ENCODE measurements at places on chromosomes 1 and 21. TPM values are rescaled to one million over a fixed set of nuclear protein-coding genes. Genes with fewer than 3 reads are reported as not detected.

The STIL gene
- total RNA-seq, result 0.69 TPM

GRCh38 chr1:175472464-175472863 is 270.9 kb downstream of the TNR start:
- no peaks in the 10 kb centered on the region for H3K27me3 ChIP-seq
- H3K4me3 ChIP-seq, result no peak overlapping the region
- no peak for DNase-seq
- no peaks in the 10 kb centered on the region for H3K36me3 ChIP-seq
- no peak overlapping the region for H3K27ac ChIP-seq

The TP73 gene
- 0.83 TPM for total RNA-seq

DNA sequence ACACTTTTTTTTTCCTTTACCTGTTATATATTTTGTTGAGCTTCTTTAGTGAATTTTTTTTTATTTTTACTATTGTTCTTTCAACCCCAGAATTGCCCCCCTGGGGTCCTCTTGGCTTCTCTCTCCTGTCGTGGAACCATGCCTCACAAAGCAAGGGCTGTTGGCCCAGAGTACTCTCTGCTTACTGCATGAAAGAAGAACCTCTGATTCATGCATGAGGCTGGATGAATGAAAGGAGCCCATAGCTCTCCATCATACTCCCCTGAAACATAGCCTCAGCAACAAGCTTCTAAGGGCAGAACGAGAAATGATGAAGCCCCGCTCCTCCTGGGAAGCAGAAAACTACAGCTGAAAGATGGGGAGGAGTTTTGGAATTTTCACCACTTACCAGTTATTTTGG is 1441.0 kb downstream of the BRINP3 start:
- no peaks in the 10 kb centered on the region for H3K36me3 ChIP-seq
- no peaks in the 10 kb centered on the region for H3K4me1 ChIP-seq
- no peak overlapping the region for H3K27ac ChIP-seq
- DNase-seq, result no peak
- no peak overlapping the region for H3K4me3 ChIP-seq

GRCh38 chr1:109919303-109919702 is 8.7 kb downstream of the CSF1 start:
- H3K27me3 ChIP-seq, result no peaks in the 10 kb centered on the region
- H3K4me3 ChIP-seq, result no peak overlapping the region
- peaks cover 3% of the 10 kb centered on the region for H3K4me1 ChIP-seq
- no peak overlapping the region for H3K27ac ChIP-seq
- DNase-seq, result no peak

The STK40 gene
- total RNA-seq, result 86.8 TPM

- peak; percentile 74 for DNase-seq
- no peaks in the 10 kb centered on the region for H3K27me3 ChIP-seq
- peak overlapping the region; percentile 58 for H3K27ac ChIP-seq
- no peak overlapping the region for H3K4me3 ChIP-seq
- peaks cover 22% of the 10 kb centered on the region for H3K4me1 ChIP-seq
These were observed 63.2 kb downstream of the PLEKHA6 start for GRCh38 chr1:204296431-204296988.

DNA sequence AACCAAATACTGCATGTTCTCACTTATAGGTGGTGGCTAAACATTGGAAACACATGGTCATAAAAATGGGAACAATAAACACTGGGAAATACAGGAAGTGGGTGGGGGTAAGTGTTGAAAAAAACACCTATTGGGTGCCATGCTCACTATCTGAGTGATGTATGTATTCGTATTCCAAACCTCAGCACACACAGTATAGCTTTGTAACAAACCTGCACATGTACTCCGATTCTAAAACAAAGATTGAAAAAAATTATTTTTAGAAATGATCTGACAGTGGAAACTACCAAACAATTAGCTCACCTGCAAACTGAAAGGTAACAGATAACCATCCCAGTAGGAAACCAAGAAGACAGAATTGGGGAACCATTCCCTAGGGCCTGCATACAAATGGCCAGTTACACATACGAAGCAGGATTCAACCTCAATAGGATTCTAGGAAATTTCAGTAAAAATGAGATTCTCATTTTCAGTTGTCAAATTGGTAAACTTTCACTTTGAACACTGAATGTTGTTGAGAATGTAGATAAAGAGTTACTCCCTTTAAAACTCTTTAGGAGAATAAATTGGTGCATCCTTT is 88.1 kb upstream of the LRRC8D start:
- DNase-seq, result no peak
- H3K4me3 ChIP-seq, result no peak overlapping the region
- H3K36me3 ChIP-seq, result no peaks in the 10 kb centered on the region

- H3K4me1 ChIP-seq, result no peaks in the 10 kb centered on the region
- H3K27ac ChIP-seq, result no peak overlapping the region
- no peaks in the 10 kb centered on the region for H3K36me3 ChIP-seq
- no peaks in the 10 kb centered on the region for H3K27me3 ChIP-seq
- no peak for DNase-seq
These were observed 833.3 kb upstream of the PRMT6 start for GRCh38 chr1:106223213-106223612.

The FOXD3 gene
- total RNA-seq, result 0.79 TPM

The KIRREL1 gene
- total RNA-seq, result 90.0 TPM

The KIF17 gene
- 3.2 TPM for total RNA-seq

DNA sequence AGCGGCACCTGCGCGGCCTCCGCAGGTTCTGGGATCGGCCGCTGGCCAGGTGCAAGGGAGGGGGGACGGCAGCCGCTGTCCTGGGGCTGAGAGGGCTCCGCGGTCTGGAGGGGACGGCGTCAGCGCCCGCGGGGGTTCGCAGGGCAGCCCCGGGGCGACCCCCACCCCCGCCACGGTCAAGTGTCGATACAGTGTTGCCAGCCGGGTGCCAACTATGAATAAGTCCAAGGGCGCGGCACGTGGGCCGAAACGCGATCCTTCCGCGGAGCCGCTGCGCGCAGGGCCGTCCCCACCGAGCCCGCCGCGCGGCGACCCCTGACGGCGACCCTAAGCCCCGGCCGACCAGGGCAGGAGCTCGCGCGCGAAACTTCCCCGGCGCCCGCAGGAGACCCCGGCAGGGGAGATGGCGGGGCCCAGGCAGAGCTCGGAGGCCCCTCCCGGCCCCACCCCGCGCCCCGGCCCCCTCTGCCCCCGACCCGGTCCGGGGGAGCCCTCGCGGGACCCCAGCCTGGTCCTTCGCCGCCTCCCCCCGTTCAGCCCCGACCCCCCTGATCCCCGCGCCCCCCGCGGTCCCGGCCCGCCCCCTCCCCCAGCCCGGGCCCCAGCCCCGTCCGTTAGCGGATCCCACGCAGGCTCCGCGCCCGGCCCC is 586 bp upstream of the AGPAT3 start:
- H3K27ac ChIP-seq, result peak overlapping the region; percentile 89
- peak overlapping the region; percentile 93 for H3K4me3 ChIP-seq
- H3K27me3 ChIP-seq, result no peaks in the 10 kb centered on the region
- H3K4me1 ChIP-seq, result peaks cover 14% of the 10 kb centered on the region

The C1QA gene
- 76.6 TPM for total RNA-seq

- no peak for DNase-seq
- H3K27me3 ChIP-seq, result no peaks in the 10 kb centered on the region
- H3K4me1 ChIP-seq, result peaks cover 5% of the 10 kb centered on the region
These were observed 44.3 kb downstream of the LAMC2 start for GRCh38 chr1:183230413-183230812.

DNA sequence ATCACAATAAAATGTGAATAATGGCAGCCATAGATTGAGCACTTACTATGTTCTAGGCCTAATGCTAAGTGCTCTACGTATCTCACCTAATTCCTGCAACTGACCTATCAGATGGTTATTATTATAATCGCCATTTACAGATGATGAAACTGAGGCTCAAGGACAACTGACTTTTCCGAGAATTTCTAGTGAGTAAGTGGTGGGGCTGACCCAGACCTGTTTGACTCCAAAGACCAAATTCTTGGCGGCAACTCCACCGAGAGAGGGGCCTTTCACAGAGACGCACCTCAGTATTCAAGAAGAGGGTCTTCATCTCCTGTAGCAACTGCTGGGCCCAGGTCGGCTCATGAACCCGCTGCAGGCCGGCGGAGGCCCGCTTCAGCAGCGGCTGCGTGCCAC is 573 bp downstream of the TMEM234 start:
- DNase-seq, result no peak
- H3K27me3 ChIP-seq, result no peaks in the 10 kb centered on the region
- H3K4me1 ChIP-seq, result peaks cover 9% of the 10 kb centered on the region
- H3K4me3 ChIP-seq, result peak overlapping the region; percentile 95
- H3K36me3 ChIP-seq, result no peaks in the 10 kb centered on the region

DNA sequence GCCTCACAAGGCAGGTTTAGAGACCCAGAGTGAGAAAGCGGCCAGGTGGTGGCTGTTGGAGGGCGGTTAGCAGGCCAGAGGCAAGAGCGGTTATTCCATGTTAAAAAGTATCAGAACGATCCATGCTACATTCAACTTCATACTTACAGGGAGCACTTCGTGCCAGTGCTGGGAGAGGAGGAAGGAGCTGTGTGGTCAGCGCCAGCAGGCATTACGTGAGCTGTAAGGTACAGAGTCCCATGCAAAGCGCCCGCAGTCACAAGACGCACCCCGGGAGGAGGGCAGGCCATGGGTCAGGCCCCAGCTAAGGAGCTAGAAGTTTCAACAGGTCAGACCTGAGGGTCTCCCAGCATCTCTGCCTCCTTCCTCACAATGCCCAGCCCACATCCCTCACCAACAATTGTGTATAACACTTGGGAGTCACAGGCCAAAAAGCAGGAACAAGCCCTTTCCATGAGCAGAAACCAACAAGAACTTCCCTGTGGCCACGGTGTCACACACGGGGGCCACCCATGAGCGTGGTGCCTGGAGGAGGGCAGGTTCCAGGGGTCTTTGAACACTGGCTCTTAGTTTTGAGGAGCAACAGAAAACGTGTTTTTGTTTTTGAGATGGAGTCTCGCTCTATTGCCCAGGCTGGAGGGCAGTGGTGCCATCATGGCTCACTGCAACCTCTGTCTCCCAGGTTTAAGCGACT is 21.8 kb upstream of the GPR153 start:
- H3K4me3 ChIP-seq, result no peak overlapping the region
- no peaks in the 10 kb centered on the region for H3K27me3 ChIP-seq
- DNase-seq, result no peak

- H3K27me3 ChIP-seq, result no peaks in the 10 kb centered on the region
- H3K4me3 ChIP-seq, result no peak overlapping the region
- no peak overlapping the region for H3K27ac ChIP-seq
- H3K36me3 ChIP-seq, result no peaks in the 10 kb centered on the region
- no peak for DNase-seq
These were observed 75.3 kb downstream of the C1orf21 start for GRCh38 chr1:184462155-184462554.

DNA sequence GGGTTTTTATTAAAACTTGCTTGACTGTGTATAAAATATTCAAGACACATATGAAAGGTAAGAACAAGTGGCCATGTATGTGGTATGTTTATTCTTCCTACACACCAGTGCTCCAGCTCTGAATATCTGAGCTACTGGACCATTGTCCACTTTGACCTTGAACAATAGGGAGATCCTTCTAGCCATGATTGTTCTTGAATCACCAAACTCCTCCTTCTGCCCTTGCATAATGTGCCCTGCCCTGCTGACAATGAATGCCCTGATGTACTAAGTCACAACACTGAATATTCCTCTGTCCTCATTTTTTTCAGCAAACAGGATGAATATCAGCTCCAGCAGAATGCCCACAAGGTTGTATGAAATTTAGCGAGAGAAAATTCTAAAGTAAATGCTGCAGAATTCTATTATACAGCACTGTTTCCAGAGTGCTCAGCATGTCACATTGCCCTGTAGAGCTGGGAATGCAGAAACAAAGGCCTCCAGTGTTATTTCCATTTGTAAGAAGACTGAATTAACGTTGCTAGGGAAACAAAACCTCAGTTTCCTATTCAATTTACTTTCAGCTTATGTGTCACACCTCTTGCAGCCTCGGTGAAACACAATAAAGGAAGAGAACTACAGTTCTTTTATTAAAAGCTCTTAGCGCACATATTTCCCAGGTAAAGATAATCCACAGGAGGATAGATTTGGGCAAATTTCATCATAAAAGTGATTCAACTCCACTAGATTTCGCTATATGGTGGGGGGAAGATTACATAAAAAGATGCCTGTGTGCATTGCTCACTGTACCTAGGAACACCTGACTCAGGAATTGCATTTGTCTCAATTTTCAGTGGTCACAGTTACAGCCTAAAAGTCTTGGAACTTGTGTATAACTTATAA is 187.4 kb upstream of the ATP1B1 start:
- no peaks in the 10 kb centered on the region for H3K36me3 ChIP-seq
- no peak overlapping the region for H3K4me3 ChIP-seq
- H3K4me1 ChIP-seq, result no peaks in the 10 kb centered on the region
- no peak for DNase-seq
- H3K27me3 ChIP-seq, result no peaks in the 10 kb centered on the region

GRCh38 chr1:46757247-46757955 is 38.5 kb upstream of the EFCAB14 start:
- no peaks in the 10 kb centered on the region for H3K36me3 ChIP-seq
- H3K27ac ChIP-seq, result no peak overlapping the region
- no peaks in the 10 kb centered on the region for H3K27me3 ChIP-seq
- H3K4me3 ChIP-seq, result no peak overlapping the region

DNA sequence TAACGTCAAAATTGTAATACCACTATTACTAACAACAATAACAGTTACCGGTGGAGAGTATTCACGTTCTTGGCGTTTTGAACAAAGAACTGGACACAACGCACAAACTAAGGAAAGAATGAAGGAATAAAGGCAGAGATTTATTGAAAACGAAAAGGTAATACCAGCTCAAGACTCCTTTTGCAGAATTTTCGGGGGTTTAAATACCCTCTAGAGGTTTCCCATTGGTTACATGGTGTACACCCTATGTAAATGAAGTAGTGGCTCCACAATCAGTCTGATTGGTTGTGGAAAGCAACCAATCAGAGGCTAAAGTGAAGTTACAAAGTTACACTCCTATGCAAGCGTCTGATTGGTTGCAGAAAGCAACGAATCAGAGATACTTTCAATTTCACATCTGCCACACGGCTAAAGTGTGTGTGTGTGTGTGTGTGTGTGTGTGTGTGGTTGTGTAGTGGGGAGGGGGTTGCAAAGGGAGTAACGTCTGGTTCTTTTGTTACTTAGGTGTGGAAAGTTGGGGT is 1.1 kb upstream of the GTF2B start:
- H3K4me3 ChIP-seq, result no peak overlapping the region
- H3K4me1 ChIP-seq, result peaks cover 4% of the 10 kb centered on the region
- no peak overlapping the region for H3K27ac ChIP-seq
- no peak for DNase-seq

GRCh38 chr1:205435578-205436573 is 14.0 kb upstream of the LEMD1 start:
- H3K4me3 ChIP-seq, result no peak overlapping the region
- H3K27ac ChIP-seq, result no peak overlapping the region
- no peak for DNase-seq
- peaks cover 12% of the 10 kb centered on the region for H3K4me1 ChIP-seq

The ADAM15 gene
- total RNA-seq, result 34.8 TPM

The ICOSLG gene
- 1.6 TPM for total RNA-seq

All from ovary (tissue), 10 donors.